ENCODE measurements at places on chromosomes 6 and 20.

DNA sequence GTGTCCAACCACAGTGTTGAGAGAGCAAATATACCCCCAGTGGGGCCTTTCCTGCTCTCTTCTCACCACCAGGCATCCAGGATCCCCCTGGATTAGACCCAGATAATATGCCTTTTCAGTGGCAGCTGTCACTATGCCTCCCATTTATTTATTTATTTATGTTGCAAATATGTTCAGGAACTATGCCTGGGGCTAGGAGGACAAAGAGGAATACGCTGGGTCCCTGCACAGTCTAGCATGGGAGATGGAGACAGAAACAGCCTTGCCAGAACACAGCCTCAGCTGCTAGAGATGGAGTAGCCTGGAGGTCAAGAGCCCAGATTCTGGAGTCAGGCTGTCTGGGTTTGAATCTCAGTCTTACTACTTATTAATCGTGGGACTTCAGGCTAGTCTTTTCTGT, 74.6 kb upstream of the LRFN2 start:
- DNase-seq, result no peak

DNA sequence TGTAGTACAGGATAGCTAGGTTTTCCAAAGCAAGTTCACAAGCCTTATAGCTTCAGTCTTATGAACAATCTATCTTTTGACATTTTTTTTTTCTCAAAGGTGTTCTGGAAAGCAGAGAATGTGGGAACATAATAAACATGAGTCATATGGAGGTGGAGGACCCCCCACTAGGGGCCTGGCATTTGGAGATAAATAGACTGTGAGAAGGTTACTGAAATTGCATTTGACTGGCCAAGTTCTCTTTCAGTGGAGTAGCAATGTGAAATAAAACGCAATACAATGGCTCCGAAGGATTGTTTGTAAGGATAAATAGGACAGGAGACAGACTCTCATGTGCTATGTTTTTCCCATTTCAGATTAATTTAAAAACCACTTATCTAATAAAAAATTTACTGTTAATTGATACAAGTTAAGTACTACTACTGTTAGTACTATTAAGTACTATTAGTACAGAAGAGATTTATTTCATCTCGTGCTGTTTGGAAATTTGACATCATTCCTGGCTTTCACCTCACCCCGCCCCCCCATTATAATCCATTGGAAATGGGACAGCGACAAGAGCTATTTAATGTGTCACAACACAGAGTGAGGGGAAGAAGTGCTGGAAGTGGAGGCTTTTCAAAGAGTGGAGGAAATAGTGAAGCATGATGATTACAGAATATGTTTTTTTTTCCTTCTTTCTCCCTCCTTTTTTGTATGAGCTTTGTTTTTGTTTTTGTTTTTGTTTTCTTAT, 122.6 kb upstream of the ID4 start:
- DNase-seq, result no peak

DNA sequence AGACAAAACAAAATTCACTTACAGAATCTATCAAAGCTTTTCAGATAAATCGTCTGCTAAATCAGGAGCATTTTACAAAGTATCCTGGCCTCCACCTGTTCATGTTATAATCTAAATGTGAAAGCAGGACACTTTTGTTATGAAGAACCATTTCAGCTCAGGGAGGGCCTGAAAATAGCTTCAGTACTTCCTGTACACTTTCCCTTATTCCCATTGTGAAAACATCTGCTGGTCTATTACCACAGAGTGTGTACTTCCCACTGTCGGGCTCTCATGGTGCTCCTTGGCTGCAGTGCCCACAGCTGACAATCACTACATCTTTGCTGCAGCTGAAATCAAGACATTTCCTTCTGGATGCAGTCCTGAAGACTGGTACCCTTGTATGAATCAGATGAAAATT, 128.1 kb downstream of the OPRM1 start:
- no peak for DNase-seq

GRCh38 chr6:169233832-169234231, 19.8 kb downstream of the THBS2 start:
- DNase-seq, result no peak

DNA sequence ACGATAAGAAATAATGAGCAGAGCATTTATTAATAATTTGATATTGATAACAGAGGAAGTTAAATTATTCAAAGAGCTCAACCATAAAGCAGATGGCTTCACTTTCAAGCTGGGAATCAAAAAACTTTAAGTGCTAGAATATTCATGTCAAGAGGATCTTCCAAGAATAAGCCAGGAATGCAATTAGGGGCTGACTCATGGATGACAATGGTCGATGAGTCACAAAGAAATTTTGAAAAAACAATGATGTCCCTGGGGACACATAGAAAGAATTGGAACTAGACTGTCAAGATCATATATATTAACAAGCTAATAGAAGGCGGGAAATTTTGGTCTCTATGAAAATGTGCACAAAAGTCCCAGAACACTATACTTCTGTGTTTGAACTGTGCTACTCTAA, 304.1 kb downstream of the LAMA2 start:
- DNase-seq, result no peak

- DNase-seq, result no peak
Measured at GRCh38 chr20:49906101-49906604, 9.2 kb downstream of the SPATA2 start.

All from GM20000 (cell line).